ENCODE measurements at places on chromosomes 12 and 14.

DNA sequence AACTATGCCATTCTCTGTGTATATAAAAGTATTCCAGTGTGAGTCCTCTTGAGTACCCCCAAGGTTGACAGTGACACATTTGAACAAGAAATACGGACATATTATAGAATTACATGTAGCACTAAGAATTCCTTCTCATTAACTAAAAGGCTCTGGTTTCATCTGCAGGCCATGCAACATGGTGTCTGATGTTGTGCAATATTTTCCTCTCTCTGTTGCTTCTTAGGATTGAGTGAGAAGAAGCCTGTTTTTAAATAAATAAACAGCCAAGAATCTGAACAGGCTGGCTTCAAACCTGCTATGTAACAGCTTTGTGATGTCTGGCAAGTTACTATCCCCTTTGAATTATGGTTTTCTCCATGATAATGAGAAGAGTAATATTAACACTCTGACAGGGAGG lies 22.2 kb upstream of the CCER1 start:
- DNase-seq = no peak

DNA sequence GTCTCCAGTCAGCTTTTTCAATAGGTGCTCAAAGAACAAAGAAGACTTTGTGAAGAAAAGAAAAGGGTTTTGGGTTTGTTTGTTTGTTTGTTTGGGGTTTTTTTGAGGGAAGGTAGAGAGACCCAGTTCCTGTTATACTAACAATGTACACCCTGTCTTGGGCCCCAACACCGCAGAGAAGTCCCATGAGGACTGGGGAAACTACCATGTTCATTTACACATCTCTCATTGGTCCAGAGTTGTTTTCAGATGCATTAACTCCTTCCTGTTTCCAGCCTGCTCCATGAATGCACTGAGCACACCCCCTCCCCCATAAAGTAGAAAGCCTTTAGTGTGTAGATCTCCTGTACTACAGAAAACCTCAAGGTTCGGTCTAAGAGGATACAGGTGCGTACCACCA lies 51.1 kb upstream of the SLC8A3 start:
- no peak for DNase-seq

- DNase-seq = no peak
Observed at GRCh38 chr12:58346032-58346632, 404.8 kb downstream of the ATP23 start.

DNA sequence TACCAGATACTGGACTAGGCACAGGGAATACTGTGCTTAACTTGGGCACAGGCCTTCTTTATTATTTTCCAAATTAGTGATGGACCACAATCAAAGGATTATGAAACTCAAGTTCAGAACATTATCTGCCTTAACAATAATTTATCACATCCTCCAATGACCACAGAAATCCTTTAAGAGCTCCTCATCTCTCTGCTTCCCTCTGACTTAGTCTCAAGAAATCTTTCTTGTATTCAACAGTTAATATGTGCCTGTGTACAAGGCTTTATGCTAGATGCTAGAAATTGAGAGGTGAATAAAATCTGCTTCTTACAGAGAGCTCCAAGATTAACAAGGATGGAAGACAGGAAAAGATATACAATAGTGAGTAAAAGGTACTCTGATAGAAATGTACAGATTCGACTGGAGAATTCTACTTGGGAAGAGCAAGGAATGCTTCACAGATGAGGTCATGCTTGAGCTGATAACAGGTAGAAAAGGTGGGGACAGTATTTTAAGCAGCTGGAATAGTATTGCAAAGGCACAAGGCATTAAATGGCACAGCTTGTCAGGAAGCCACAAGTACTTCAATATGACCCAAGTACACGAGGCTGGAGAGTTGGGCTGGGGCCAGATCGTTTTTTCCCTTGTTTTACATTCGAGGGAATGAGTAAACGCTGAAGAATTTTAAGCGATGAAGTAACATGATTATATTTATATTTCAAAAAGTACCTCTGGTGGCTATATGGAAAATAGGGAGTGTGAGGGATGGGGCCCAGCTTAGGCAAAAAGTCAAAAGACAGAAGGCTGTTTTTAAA lies 55.1 kb upstream of the ARID2 start:
- DNase-seq = peak; percentile 72

DNA sequence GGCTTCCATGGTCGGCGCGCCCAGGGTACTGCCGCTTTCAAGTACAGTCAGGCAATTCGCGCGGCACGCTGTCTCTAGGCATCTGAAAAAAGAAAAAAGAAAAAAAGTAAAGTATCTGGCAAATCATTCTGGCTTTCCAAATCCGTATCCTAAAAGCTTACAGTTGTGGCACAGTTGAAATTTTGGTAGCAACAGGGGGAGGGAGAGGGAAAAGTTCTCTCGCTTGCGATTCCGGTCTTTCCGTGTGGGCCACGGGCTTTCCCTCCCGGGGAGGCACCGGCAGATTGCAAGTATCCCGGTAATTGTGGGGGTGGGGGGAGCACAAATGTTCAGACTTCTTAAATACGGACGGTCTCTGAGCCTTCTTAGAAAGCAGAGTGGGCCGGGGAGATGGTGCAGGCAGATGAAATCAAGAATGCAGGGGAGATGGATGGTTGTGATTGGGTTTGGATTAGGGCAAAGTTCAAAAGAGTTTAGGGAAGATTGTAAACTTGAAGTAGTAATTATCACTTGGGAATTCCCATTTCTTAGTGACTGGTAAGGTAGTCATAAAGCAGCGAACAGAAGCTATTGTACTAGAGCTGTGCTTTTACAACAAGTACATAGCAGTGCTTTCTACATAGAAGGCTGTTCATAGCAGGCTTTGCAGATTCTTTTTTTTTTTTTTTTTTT lies 1.2 kb downstream of the SOCS2 start:
- no peak for DNase-seq

DNA sequence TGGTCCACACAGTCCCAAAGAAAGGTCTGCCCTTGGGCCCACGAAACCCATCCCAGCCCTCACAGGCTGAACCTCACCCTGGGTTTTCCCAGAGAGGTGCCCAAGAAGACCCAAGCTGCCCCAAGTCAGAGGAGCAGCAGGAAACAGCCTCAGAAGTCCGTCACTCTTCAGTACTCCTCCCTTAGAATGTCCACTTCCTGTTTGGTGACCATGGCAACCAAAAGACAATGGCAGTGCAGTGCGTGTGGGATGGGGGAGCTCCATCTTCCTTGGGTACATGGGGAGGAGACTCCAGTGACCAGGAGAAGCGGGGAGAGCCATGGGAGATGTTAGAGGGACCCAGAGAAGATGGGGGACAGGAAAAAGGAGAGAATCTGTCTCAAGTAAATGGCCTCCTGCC lies 11.3 kb downstream of the SELPLG start:
- DNase-seq = no peak

DNA sequence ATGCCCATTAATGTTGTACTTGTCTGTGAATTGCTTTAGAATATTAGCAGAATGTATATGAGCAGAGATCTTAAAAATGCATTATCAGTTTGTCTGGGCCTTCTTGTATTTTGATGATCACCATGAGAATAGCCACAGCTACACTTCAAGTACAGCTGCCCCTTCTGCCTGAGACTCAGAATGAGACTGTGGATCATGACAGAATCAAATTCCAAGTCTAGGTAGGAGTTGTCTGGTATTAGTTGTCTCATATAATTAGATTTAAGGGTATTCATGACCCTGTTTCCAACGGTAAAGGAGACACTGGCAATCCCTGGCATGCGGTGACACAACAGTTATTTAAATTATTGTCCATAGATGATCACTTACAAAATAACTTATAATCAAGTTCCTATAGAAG lies 18.3 kb upstream of the SMIM10L1 start:
- DNase-seq = no peak

GRCh38 chr12:124790650-124791400 lies 72.8 kb downstream of the SCARB1 start:
- DNase-seq = no peak

- no peak for DNase-seq
Observed at GRCh38 chr12:67148265-67148664, 120.9 kb upstream of the CAND1 start.

GRCh38 chr12:46445551-46446235 lies 73.1 kb upstream of the SLC38A2 start:
- DNase-seq = no peak

GRCh38 chr12:44847403-44847802 lies 28.7 kb downstream of the NELL2 start:
- DNase-seq = no peak

- no peak for DNase-seq
Observed at GRCh38 chr14:94110552-94111181, at the start of gene IFI27. Gene IFI27 (plus strand): TSS chr14:94110736.

GRCh38 chr14:94771906-94772490 lies 2.1 kb upstream of the GSC start:
- DNase-seq = no peak

GRCh38 chr12:26416550-26416949 lies 221.2 kb downstream of the SSPN start:
- DNase-seq = no peak

DNA sequence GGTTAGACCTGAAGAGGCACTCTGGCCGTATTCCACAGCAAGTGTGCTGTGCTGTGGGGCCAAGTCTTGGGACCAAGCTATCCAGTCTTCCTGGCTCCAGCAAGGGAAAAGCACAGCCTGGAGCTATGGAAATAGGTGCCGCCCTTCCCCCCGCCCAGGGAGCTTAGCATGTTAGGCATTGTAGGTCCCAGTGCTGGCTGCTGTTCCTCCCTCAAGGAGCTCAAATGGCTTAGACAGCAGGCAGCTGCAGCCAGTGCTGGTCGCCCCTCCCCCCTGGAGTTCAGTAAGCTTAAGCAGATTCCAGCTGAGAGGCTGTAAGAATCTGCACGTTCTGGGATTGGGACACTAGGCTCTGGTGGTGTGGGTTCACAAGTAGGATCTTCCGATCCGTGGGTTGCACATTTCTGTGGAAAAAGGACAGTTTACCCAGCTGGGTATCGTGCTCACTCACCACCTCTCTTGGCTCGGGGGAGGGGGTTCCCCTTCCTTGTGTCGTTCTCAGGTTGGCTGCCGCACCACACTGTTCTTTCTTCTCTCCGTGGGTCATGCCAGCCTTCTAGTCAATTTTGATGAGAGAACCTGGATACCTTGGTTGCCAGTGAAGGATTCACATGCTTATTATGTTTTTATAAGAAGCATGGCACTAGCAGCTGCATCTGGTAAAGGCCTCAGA lies 127.3 kb downstream of the CNTN1 start:
- DNase-seq = peak; percentile 53

DNA sequence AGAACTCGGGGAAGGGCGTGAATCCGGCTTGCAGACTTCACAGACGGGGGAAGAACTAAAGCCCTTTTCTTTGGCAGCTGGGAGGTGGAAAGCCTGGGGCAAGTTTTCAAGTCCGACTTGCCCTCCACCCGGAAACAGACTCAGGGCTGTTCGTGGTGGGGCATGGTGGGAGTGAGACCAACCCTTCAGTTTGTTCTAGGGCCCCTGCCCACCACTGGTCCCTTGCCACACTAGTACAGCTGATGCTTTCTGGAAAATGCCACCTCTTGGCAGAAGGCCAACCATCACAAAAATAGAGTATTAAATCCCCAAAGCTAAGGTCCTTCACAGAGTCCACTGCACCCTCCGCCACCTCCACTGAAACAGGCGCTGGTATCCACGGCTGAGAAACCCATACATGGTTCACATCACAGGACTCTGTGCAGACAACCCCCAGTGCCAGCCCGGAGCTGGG lies 50.4 kb upstream of the DDX11 start:
- no peak for DNase-seq

DNA sequence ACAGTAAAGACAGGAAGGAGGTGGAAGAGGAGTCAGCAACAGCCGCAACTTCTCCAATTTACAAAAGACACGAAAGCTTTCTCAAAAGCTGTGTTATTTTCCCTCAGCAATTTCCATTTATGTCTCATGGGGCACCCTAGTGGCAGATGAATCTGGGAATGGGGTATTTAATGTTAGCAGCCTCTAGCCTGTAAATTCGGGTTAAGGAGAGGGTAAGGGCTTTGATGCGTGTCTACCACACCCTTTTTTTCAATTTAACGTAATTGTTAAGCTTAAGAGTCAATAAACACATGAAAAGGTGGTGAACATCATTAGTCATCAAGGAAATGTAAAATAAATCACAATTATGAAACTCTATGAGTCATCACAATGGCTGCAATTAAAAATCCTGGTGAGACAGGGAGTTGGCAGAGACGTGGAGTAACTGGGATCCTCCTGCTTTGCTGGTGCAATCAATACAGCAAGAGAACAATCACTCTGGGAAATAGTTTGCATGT lies 986.4 kb downstream of the AACS start:
- DNase-seq = no peak

DNA sequence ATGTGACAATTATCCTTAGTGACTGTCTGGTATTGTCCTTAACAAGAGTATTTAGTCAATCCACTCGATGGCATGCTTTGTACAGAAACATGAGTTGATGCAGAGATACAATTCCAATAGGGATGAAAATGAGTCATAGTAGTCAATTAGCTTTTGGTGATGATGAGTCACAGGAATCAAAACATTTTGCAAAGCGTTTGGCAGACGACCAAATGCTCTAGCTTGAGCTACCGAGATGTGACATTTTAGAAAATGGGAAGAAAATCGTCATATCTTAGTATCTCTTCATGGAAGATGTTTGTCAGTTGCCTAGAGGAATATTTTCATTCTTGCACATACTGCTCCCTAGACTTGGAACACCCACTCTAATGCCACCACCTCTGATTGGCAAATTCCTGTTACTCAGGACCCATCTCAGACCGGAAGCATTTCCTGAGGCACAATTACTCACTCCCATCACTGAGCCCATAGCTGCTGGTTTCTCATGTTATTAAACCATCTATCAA lies 95.0 kb downstream of the LMNTD1 start:
- no peak for DNase-seq

DNA sequence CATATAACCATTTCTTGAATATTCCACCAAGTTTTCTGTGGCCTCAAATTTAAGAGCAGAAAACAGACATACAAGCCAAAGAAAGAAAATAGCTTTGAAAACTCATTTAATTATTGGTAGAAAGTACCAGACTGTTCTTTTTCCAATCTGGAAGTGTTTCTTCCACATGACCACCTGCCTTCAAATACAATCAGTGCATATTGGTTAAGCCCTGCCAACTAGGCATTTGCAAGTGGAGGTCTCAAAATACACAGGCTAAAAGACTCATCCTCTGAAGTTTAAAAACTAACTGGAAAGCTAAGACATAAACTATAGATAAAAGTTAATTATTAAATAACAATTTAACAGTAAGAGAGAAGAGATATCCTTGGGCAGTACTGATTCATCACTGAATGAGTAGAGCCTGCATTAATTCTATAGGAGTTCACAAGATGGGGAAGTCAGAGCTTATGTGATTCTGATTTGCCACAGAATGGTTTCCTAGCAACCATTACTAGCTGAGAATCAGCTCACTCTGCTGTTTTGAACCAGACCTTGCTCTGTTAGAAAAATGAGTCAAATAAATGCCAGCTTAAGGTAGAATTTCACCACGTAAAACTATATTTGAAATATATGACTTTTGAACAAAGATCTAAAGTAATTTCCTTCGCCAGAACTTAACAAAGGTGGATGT lies 433.8 kb downstream of the FUT8 start:
- no peak for DNase-seq

DNA sequence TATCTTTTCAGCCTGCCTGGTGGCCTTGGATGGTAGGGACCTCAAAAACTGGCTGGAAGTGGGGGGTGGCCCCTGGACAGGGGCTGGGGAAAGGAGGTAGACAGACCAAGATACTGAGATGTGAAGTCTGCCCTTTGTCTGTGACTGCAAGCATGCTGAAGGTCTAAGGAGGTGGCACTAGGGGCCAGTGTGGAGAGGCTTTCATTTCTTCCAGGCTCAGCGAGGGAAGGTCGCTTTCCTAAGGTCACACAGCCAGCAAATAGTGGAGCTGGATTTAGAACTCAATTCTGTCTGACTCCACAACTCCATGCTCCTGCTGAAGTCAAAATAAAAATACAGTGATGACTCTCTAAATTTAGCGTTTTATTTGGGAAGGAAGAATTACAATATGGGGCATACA lies 11.3 kb upstream of the PLBD2 start:
- DNase-seq = no peak
